Activated CD4-positive, alpha-beta T cell treated with anti-CD3 and anti-CD28 coated beads for 36 hours (primary cell): ENCODE measurements at places on chromosomes 6 and 20. TPM values are rescaled to one million over a fixed set of nuclear protein-coding genes. Genes with fewer than 3 reads are reported as not detected.

TNXB gene
- 3.8 TPM for total RNA-seq

AVP gene
- not detected for total RNA-seq

DCDC2 gene
- 0.23 TPM for total RNA-seq

LPIN3 gene
- total RNA-seq: 4.0 TPM

STMND1 gene
- not detected for total RNA-seq

ADTRP gene
- 29.6 TPM for total RNA-seq

CCDC167 gene
- 60.3 TPM for total RNA-seq

SIRPD gene
- total RNA-seq: not detected

PRL gene
- not detected for total RNA-seq

NOL4L gene
- total RNA-seq: 17.3 TPM

GRCh38 chr6:364609-365540, 26.7 kb upstream of the IRF4 start:
- no peaks in the 10 kb centered on the region for H3K4me1 ChIP-seq
- H3K27ac ChIP-seq: no peak overlapping the region
- H3K27me3 ChIP-seq: peaks cover 2% of the 10 kb centered on the region

DNA sequence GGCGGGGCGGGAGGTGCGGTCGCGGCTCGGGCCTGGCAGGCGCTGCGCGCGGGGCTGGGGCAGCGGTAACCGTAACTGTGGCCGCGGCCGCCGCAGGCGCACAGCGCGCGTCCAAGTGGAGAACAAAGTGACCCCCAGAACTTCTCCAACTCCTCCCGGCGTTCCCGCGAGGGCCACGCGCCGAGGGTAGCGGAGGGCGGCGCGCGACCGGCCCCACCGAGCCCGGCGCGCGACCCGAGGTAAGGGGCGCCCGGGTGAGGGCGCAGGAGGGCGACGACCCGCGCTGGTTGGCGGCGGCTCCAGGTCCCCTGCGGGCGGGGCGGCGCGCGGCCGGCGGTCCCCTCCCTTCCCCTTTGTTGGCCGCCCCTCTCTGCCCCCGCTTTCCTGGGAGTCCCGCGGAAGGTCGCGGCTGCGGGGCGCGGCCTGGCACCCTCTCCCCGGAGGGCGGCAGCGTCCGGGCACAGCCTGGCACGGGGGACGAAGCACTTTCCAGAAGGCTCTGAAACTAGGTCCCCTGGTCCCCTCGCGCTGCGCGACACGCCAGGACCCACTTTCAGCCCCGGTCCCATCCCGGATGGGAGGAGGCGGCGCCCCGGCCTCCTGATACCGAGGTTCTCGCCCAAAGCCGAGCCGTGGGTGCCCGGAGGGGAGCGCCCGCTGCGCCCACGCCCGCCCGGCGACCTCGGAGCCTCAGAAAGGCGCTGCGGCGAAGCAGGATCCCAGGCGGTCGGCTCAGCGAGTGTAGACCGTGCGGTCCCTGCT, at the start of gene TIAM2:
TIAM2 (plus strand) TSS at position 62 of the 762 bp plus-strand sequence. CDS start 133,909 bp downstream, outside the sequence.
- DNase-seq: peak; percentile 59
- peaks cover 11% of the 10 kb centered on the region for H3K4me1 ChIP-seq
- peak within 1 kb of the TSS; percentile 65 for H3K4me3 ChIP-seq
- peaks cover 36% of the 10 kb centered on the region for H3K27me3 ChIP-seq

- peaks cover 28% of the 10 kb centered on the region for H3K36me3 ChIP-seq
- H3K4me1 ChIP-seq: no peaks in the 10 kb centered on the region
- DNase-seq: no peak
- H3K27me3 ChIP-seq: no peaks in the 10 kb centered on the region
- no peak overlapping the region for H3K4me3 ChIP-seq
These were observed 105.1 kb downstream of the MMS22L start for GRCh38 chr6:97177905-97178304.

DNA sequence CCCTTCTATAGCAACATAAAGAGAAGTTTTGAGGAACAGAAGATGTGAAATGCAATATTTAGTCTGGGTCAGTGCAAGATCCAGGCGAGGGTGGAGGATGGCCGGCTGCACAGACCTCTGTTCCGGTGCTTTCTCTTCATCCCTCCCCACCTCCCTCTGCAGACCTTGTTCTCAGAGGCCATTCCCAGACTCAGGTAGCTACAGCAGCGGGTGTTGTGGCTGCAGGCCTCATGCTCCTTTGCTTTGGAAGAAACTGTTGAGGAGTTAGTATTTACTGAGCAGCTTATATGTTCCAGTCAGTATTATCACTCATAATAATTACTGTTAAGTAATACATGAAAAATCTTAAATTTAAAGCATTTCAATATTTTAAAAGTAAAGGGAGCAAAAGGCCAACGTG, 1.7 kb downstream of the BTN3A3 start:
- no peaks in the 10 kb centered on the region for H3K27me3 ChIP-seq
- peaks cover 27% of the 10 kb centered on the region for H3K36me3 ChIP-seq
- peaks cover 62% of the 10 kb centered on the region for H3K4me1 ChIP-seq
- H3K27ac ChIP-seq: peak overlapping the region; percentile 49
- peak overlapping the region; percentile 96 for H3K4me3 ChIP-seq

GRCh38 chr6:142756215-142756630, 188.8 kb downstream of the HIVEP2 start:
- peaks cover 64% of the 10 kb centered on the region for H3K36me3 ChIP-seq
- no peak for DNase-seq
- peak overlapping the region; percentile 66 for H3K27ac ChIP-seq

- DNase-seq: no peak
- H3K36me3 ChIP-seq: no peaks in the 10 kb centered on the region
- peaks cover 2% of the 10 kb centered on the region for H3K27me3 ChIP-seq
- H3K4me3 ChIP-seq: no peak overlapping the region
These were observed 332.5 kb downstream of the FRK start for GRCh38 chr6:115728171-115728570.

DNA sequence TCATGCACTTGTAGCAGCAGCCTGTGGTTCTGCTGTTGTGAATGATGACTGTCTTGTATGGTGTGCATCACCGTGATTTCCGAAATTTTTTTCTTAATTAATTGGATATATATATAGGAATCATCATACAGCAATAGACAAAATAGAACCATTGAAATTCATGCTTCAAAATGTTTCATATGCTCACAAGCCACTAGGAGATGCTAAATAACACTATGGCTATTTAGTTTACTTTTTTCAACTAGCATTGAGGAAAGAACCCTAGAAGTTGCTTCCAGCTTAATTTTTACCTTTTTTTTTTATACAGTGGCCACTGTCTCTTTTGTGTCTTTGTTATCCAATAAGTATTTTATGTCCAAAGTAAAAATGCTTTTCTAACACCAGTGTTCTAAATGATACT, 485.4 kb downstream of the CDKAL1 start:
- no peak overlapping the region for H3K27ac ChIP-seq
- no peaks in the 10 kb centered on the region for H3K4me1 ChIP-seq
- no peak overlapping the region for H3K4me3 ChIP-seq
- no peaks in the 10 kb centered on the region for H3K27me3 ChIP-seq

GRCh38 chr6:70669133-70669532, 1.4 kb downstream of the SMAP1 start:
- H3K27ac ChIP-seq: peak overlapping the region; percentile 88
- peak; percentile 12 for DNase-seq
- H3K4me3 ChIP-seq: peak overlapping the region; percentile 95

- H3K27ac ChIP-seq: no peak overlapping the region
- H3K4me3 ChIP-seq: no peak overlapping the region
- no peaks in the 10 kb centered on the region for H3K27me3 ChIP-seq
- no peaks in the 10 kb centered on the region for H3K4me1 ChIP-seq
- no peak for DNase-seq
These were observed 379.6 kb downstream of the COL12A1 start for GRCh38 chr6:74826263-74826662.

DNA sequence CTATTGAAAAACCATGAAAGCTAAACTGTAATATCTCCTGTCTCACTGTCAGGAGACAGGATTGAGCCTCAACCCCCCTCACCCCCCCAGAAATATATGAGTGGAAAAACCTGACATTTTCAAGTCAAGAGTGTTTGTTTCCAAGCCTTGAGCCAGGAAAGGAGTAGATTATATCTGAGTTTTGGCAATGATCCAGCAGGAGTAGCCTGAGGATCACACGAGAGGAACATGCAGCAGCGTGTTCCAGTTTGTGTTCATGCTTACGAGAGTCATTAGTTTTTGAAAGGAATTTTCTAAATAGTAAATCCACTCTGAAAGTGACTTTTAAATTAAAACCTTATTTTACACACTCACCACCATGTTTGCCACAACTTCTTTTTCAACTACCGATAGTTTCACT, 15.8 kb downstream of the IL22RA2 start:
- H3K27me3 ChIP-seq: peaks cover 29% of the 10 kb centered on the region
- H3K36me3 ChIP-seq: no peaks in the 10 kb centered on the region

DNA sequence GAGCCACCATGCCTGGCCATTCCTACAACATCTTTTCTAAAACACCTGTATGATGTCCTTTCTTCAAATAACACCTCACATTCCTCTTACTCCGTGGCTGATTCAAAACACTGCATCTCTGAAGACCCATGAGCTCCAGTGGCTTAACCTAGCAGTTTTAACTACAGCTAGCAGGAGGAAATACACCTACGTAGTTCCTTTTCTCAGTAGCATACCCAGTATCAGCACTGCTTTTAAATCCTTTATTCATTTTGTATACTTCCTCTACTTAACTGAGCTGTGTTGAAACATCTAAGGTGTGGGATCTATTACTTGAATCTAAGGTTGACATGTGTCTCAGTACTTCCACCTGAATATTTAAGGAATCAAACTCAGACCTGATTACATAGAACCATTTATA, 113.6 kb upstream of the CCDC28A start:
- peaks cover 10% of the 10 kb centered on the region for H3K27me3 ChIP-seq
- no peak overlapping the region for H3K4me3 ChIP-seq
- peak overlapping the region; percentile 15 for H3K27ac ChIP-seq
- peaks cover 9% of the 10 kb centered on the region for H3K4me1 ChIP-seq
- DNase-seq: no peak
- H3K36me3 ChIP-seq: no peaks in the 10 kb centered on the region

DNA sequence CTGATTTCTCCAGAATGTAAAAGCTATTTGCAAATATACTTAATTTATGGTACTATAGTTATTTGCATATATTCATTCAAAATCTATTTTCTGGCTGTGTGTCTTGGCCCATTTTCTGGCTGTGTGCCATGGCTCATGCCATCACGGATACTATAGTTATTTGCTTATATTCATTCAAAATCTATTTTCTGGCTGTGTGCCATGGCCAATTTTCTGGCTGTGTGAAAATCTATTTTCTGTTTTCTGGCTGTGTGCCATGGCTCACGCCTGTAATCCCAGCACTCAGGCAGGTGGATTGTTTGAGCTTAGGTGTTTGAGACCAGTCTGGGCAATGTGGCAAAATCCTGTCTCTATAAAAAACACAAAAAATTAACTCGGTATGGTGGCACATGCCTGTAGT, 28.9 kb upstream of the RIPK1 start:
- no peak overlapping the region for H3K27ac ChIP-seq
- no peak overlapping the region for H3K4me3 ChIP-seq
- H3K27me3 ChIP-seq: no peaks in the 10 kb centered on the region
- no peaks in the 10 kb centered on the region for H3K4me1 ChIP-seq
- no peaks in the 10 kb centered on the region for H3K36me3 ChIP-seq

DNA sequence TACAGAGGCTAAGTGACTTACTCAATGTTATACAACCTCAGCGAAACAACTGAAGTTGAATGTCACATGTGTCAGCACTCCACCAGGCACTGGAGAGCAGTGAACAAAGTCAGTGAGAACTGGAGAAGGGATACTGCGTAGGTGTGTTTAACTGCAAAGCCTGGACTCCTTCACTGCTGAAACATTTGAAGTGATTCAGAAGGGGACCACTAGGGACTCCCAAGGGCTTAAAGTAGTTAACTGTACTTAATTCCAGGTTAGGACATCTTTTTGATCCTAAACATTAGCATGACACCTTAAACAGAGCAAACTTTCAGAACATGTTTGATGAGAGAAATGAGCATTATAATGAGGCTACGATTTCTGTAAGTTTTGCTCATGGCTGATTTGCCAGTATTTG, 45.0 kb upstream of the ZBTB24 start:
- no peaks in the 10 kb centered on the region for H3K27me3 ChIP-seq
- no peak for DNase-seq
- H3K4me1 ChIP-seq: no peaks in the 10 kb centered on the region
- peaks cover 9% of the 10 kb centered on the region for H3K36me3 ChIP-seq
- H3K4me3 ChIP-seq: no peak overlapping the region

- no peak for DNase-seq
- H3K36me3 ChIP-seq: peaks cover 53% of the 10 kb centered on the region
- peak overlapping the region; percentile 86 for H3K4me3 ChIP-seq
- H3K27me3 ChIP-seq: no peaks in the 10 kb centered on the region
These were observed 805 bp downstream of the MSH5 start for GRCh38 chr6:31740397-31741223.

GRCh38 chr20:10961651-10962288, 288.0 kb upstream of the JAG1 start:
- no peak overlapping the region for H3K27ac ChIP-seq
- no peaks in the 10 kb centered on the region for H3K4me1 ChIP-seq
- no peak overlapping the region for H3K4me3 ChIP-seq

- H3K27me3 ChIP-seq: no peaks in the 10 kb centered on the region
- peaks cover 67% of the 10 kb centered on the region for H3K36me3 ChIP-seq
- H3K27ac ChIP-seq: no peak overlapping the region
- H3K4me1 ChIP-seq: no peaks in the 10 kb centered on the region
- H3K4me3 ChIP-seq: no peak overlapping the region
These were observed 15.5 kb downstream of the TXNDC5 start for GRCh38 chr6:7895125-7895423.

GRCh38 chr20:25051386-25052155, 6.4 kb downstream of the ACSS1 start:
- no peaks in the 10 kb centered on the region for H3K27me3 ChIP-seq
- peaks cover 51% of the 10 kb centered on the region for H3K4me1 ChIP-seq
- no peak for DNase-seq
